ENCODE measurements at places on chromosomes 4 and X.

DNA sequence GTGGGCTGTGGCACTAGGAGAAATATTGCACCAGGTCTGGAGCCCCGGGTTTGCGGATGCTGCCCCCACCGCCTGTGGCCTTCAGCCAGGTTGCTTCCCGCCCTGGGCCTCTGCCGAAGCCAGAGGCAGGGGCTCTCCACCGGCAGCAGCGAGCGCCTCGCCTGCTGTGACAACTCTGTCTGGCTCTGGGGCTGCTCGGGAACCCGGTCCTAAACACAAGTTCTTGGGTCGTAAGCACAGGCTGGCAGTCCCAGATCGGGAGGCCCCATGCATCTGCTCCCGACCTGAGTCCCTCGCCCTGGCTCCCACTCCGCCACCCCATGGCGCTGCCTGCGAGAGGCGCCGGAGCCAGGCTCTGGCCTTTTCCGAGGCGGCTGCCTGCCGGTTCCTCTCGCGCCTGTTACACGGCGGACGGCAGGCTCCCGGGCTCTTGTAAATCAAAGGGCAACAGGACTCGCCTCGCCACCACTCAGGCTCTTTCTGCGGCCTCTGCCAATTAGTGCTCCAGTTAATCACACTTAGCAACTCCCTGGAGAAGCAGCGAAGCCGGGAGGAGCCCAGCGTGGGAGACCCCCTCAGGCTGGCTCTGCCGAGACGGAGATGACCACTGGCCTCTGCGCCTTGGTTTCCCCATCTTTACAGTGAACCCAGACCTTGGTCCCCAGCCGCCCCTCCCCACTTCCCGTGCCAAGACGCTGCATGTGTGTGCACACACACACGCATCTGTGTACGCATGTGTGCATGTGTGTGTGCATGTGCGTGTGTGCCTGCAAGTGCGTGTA lies 109.2 kb downstream of the DCTD start:
- no peak for DNase-seq

- DNase-seq, result no peak
These were observed 10.2 kb upstream of the STK32B start for GRCh38 chr4:5040856-5041620.

- no peak for DNase-seq
These were observed 26.4 kb upstream of the CLCN4 start for GRCh38 chrX:10130354-10130753.

GRCh38 chr4:75858721-75859120 lies 43.5 kb downstream of the PPEF2 start:
- no peak for DNase-seq

GRCh38 chrX:103586314-103586646 lies 965 bp downstream of the TCEAL4 start:
- DNase-seq, result no peak

- DNase-seq, result no peak
These were observed 67.7 kb downstream of the PPARGC1A start for GRCh38 chr4:23822181-23822580.

- DNase-seq, result no peak
These were observed 2.2 kb upstream of the FBXL5 start for GRCh38 chr4:15657366-15657765.

DNA sequence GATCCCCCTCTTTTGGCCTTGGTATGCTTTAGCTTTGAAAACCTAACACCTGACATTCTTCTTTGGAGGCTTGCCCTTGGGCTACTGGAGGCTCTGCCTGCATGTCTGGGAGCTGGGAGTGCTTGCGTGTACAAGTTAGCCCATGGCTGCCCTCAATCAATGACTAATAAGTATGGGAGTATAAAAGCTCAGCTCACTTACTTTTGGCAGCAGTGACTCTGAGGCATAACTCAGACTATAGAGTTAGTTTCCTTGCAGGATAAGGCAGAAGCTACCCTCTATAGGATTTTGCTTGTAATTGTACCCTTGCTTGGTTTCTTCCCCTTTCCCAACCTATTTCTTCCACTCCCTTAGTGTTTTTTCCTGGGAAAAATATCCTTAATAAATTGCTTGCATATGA lies 247.9 kb downstream of the PPP1R2C start:
- DNase-seq, result no peak

DNA sequence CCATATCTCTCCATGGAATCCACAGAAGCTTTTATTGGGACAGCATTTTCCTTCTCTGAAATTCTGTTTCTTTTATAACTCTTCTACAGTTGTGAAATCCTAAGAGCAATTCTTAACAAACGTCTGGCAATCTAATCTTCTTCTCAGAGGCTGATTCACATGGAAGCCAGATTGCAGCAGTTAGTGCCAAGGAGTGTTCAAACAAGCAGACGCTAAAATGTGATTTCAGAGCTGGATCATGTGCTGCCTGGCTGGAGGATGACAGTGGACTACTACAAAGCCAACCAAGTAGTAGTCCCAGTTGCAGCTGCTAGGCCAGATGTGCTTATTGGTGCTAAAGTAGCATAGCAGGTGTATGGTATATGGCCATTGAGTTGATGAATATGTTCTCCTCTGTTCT lies 27.7 kb upstream of the GLRB start:
- no peak for DNase-seq

DNA sequence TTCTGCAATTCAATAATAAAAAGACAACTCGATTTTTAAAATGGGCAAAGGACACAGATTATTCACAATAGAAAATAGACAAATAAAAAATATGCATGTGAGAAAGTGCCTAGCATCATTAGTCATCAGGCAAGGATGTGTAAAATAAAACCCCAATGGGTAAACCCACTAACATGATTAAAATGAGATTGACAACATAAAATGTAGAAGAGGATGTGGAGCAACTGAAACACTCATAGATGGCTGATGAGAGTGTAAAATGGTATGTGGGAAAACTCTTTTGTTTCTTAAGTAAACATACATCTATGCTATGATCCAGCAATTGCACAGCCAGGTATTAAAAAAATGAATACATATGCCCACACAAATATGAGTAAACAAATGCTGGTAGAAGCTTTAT lies 177.6 kb downstream of the IQCM start:
- DNase-seq, result no peak

DNA sequence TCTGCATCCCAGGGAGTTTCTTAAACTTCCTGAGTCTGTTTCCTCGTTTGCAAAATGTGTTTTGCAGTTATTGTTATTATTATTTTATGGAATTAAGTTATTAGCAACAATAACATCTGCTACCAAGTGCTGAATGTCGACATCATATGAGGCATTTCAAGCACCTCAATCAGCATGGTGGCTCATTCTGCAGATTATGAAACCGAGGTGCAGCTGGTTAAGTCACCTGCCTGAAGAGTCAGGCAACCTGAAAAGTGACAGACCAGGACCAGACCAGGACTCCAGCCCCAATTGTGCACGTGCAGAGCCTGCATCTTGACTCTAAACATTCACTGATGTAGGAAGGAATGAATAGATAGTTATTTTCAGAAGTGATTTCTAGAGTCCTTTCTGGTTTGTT lies 99.8 kb downstream of the AFAP1 start:
- DNase-seq, result no peak
